ENCODE measurements at places on chromosomes 12 and 14. TPM values are rescaled to one million over a fixed set of nuclear protein-coding genes. Genes with fewer than 3 reads are reported as not detected.
A peak's percentile ranks its signal among the peaks of the same experiment; 100 is the strongest.

SLC35F4 gene
- total RNA-seq = not detected

RTN1 gene
- not detected for total RNA-seq

DDIT3 gene
- 24.1 TPM for total RNA-seq

PLEKHG3 gene
- total RNA-seq = 20.1 TPM

DNA sequence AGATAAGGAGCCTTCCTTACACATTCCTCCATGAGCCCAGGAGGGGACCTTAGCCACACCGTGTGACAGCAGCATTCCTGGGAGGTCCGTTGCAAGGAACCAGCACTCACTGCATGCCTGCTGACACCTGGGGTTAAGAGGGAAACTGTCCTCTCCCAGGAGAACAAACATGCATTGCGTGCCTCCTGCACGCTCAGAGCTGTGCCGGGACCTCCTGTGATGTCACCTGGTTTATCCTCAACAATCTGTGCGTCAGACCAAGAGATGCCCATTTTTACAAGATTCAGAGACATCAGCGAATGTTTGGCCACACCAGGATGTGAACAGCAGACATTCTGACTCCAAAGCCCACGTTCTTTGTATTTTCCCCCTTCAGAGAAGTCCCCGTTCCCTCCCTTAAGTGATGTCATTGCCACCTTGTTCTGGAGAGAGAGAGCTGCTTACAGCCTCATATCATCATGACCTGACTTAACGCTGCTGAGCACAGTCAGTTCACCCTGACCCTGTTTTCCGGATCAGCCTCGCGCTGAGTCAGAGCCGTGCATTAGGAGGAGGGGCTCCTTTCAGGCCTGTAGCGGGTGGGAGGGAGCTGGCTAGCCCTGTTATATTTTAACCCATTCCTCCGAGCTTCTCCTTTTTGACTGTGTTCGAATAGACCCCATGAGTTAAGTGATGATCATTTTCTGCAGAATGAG lies 36.2 kb downstream of the TMEM120B start:
- no peak overlapping the region for H3K4me3 ChIP-seq
- H3K36me3 ChIP-seq = peaks cover 7% of the 10 kb centered on the region
- H3K27ac ChIP-seq = no peak overlapping the region
- H3K4me1 ChIP-seq = peaks cover 3% of the 10 kb centered on the region
- DNase-seq = peak; percentile 39
- H3K27me3 ChIP-seq = no peaks in the 10 kb centered on the region

DNA sequence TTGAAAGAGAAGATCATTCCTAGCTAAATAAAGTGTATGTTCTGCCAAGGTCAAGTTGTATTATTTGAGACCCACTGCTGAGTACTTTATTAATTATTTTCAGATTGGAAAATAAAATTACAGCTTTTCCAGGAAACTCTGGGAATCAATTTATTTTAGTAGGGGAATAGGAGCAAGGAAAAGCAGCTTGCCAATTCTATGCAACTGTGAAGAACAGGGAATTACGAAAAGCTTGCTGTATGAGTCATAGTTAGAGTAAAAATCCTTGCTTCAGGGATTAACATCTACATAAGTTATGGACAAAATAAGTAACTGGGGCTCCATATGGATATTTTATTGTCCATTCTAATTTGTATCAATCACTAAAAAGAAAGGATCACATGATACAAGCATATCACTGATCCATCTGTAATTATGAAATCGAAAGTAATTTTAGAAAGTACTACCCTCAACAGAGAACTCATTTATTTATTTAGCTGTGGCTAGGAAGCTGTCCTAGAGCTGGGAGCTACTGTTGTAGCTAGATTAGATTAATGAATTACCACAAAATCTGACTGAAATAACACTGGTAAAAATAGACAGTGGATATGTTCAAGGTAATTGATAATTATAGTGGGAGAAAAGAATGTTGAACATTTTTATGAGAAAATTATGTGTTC lies 303.5 kb upstream of the NPAS3 start:
- DNase-seq = no peak
- no peaks in the 10 kb centered on the region for H3K4me1 ChIP-seq
- H3K4me3 ChIP-seq = no peak overlapping the region
- no peak overlapping the region for H3K27ac ChIP-seq
- no peaks in the 10 kb centered on the region for H3K36me3 ChIP-seq

- H3K27ac ChIP-seq = no peak overlapping the region
- no peak overlapping the region for H3K4me3 ChIP-seq
- DNase-seq = no peak
- H3K36me3 ChIP-seq = no peaks in the 10 kb centered on the region
- H3K4me1 ChIP-seq = peaks cover 33% of the 10 kb centered on the region
- no peaks in the 10 kb centered on the region for H3K27me3 ChIP-seq
These were observed 7.8 kb downstream of the STX2 start for GRCh38 chr12:130831246-130831645.

- no peak for DNase-seq
- H3K4me3 ChIP-seq = no peak overlapping the region
- peaks cover 13% of the 10 kb centered on the region for H3K4me1 ChIP-seq
- H3K27me3 ChIP-seq = no peaks in the 10 kb centered on the region
- no peaks in the 10 kb centered on the region for H3K36me3 ChIP-seq
These were observed 13.3 kb upstream of the C12orf75 start for GRCh38 chr12:105316931-105317852.

GRCh38 chr14:29740491-29740890 lies 187.2 kb downstream of the PRKD1 start:
- no peaks in the 10 kb centered on the region for H3K4me1 ChIP-seq
- H3K27me3 ChIP-seq = no peaks in the 10 kb centered on the region
- no peak overlapping the region for H3K4me3 ChIP-seq
- H3K36me3 ChIP-seq = no peaks in the 10 kb centered on the region
- no peak for DNase-seq

DNA sequence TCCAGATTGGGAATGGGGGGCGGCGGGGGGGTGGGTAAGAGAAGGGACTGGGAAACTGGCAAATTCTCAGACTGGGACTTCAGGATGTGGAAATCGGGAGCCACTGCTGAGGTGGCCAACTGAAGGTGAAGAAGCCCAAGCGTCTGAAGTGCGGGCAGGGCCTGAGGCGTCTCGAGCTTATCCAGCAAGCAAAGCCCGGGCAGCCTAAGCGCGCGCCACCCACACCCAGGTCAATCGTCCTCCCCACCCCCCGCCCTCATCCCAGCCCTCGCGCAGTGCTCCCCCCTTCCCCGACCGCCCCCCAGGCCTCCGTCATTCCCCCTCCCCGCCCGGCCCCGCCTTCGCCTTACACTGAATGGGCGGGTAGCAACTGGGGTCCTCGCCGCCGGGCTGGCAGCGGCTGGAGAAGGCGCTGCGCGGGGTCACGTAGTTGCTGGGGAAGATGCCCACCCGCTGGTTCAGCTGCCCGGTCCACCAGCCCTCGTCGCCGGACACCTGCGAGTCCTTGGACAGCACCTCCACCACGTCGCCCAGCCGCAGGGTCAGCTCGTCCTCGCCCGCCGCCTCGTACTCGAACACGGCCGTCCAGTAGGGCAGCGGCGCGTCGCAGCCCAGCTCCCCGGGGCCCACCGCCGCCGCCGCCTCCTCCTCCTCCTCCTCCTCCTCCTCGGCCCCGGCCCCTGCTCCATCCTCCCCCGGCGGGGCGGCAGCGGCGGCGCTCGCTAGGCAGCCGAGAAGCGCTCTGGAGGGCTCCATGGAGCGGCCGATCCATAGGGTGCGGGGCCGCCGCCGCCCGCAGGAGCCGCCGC lies 693 bp downstream of the MAP3K9 start:
- peaks cover 6% of the 10 kb centered on the region for H3K4me1 ChIP-seq
- H3K27ac ChIP-seq = peak overlapping the region; percentile 39
- H3K4me3 ChIP-seq = no peak overlapping the region
- no peaks in the 10 kb centered on the region for H3K36me3 ChIP-seq

GRCh38 chr14:94203473-94204210 lies 29.5 kb downstream of the PPP4R4 start:
- peaks cover 6% of the 10 kb centered on the region for H3K36me3 ChIP-seq
- H3K4me3 ChIP-seq = no peak overlapping the region
- H3K4me1 ChIP-seq = peaks cover 4% of the 10 kb centered on the region
- H3K27ac ChIP-seq = no peak overlapping the region
- no peaks in the 10 kb centered on the region for H3K27me3 ChIP-seq
- no peak for DNase-seq
